Endothelial cell (in vitro differentiated cells): ENCODE measurements at places on chromosomes 11 and 22. TPM values are rescaled to one million over a fixed set of nuclear protein-coding genes. Genes with fewer than 3 reads are reported as not detected.

DNA sequence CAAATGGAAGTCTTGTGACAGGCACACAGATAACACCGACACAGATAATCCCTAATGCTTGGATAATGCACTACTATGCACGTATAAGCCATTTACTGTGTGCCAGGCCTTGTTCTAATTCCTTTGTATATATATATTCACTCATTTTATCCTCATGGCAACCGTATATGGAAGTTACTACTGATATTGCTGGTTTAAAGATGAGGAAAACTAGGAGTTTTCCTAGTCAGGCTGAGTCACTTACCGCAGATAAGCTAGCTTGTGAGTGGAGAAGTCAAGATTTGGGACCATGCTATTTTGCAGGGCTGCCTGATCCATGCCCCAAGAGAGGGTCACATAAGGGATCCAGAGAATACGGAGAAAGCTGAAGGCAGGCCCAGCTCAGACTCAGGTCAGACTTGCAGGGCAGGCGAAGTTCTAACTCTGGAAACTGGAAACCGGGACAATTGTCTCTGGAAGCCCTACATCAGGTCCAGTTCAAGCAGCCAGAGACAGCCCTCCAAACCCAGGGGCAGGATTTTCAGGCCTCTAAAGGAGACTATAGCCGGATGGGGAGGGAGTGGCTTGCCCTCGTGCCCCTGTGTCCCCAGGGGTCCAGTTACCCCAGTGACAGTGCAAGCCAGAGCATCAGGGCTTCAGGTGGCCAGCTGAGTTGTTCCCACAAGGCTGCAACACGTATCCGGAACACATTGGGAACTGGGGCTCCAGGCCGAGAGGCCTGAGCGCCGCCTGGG lies 534.8 kb downstream of the INSC start:
- H3K36me3 ChIP-seq: no peaks in the 10 kb centered on the region
- peaks cover 18% of the 10 kb centered on the region for H3K4me1 ChIP-seq
- peaks cover 2% of the 10 kb centered on the region for H3K27me3 ChIP-seq
- no peak overlapping the region for H3K27ac ChIP-seq
- no peak overlapping the region for H3K4me3 ChIP-seq

DNA sequence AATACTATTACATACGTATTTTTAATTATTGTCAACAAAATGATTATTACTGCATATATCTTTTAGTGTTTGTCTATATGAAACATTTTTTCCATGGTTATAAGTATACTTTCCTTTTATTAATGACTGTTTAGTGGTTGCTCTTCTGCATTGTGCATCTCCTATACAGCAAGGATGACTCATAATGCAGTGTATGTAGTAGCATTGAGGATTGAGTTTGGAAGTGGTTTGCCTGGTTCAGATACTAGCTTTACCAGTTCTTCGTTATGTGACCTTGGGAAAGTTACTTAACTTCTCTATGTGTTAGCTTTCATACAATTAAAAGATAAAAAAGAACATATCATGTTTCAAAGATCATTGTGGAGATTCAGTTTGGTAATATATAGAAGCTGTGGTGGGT lies 44.1 kb downstream of the CHORDC1 start:
- H3K4me1 ChIP-seq: no peaks in the 10 kb centered on the region
- no peaks in the 10 kb centered on the region for H3K27me3 ChIP-seq

Gene WBP2NL
- total RNA-seq: not detected

Gene LMNTD2
- total RNA-seq: 4.2 TPM

DNA sequence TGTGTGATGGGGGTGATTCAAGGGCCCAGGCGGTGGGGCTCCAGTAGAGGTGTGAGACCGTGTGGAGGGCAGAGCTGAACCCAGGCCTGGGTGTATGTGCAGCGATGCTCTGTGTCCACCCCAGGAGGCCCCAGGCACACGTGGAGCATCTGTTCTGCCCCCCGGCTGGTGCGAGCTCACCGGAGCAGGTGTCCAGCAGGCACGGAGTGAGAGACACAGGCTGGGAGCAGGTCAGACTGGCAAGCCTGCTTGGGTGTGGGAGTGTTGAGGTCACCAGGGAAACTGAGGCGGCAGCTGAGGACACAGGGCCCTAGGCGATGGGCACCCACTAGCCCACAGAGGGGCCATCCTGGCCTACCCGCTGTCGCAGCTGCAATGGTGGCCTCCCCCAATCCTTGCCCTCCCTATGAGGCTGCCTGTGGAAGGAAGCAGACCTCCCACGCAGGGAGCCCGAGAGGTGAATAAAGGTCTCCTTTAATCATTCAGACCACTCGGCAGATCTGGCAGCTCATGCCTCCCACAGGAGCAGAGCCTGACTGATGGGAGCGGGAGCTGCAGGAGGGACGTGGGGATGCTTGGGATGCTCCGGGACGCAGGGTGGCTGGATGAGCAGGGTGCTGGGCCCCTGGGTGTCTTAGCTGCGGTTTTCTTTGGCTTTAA lies 1165.1 kb downstream of the BRD1 start:
- H3K4me3 ChIP-seq: no peak overlapping the region
- H3K4me1 ChIP-seq: no peaks in the 10 kb centered on the region
- no peak overlapping the region for H3K27ac ChIP-seq
- peaks cover 5% of the 10 kb centered on the region for H3K27me3 ChIP-seq
- DNase-seq: no peak

- H3K36me3 ChIP-seq: peaks cover 3% of the 10 kb centered on the region
- H3K4me1 ChIP-seq: no peaks in the 10 kb centered on the region
- H3K4me3 ChIP-seq: no peak overlapping the region
Observed at GRCh38 chr11:74474316-74474715, 7.0 kb upstream of the KCNE3 start.

Gene PLAAT5
- total RNA-seq: 3.8 TPM

- H3K27me3 ChIP-seq: peaks cover 5% of the 10 kb centered on the region
- no peak overlapping the region for H3K4me3 ChIP-seq
- no peak for DNase-seq
- no peak overlapping the region for H3K27ac ChIP-seq
- H3K4me1 ChIP-seq: no peaks in the 10 kb centered on the region
Observed at GRCh38 chr11:64661146-64661545, 61.9 kb downstream of the NRXN2 start.

DNA sequence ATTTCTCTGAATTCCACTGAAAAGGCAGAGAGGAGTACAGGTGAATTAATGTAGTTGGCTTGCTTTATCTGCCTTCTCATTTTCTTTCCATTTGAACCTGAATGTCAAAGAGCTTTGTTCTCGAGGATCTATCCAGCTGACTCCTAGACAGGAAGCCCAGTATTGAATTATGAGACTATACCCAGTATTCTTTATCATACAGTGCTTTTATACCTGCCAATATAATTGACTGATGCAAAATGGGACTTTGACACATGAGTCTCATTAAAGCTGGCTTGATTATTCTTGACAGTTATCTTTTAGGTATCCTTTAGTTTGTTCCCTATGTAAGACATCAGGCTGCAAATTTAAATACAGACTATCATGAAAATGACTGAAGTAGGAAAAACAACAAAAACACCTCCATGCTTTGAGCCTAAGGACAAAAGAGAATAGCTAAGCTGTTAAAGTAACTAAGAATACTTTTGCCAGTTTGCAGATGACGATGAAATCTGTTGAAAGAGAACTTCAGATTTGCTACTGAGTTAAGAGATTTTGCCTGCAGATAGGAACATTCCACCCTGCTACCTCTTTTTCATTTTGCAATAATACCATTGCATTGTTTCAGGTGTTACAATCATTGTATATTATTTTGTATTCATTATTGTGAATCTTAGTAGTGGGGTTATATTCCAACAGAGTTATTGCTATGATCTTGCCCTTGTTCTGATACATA lies 117.1 kb downstream of the ENTHD1 start:
- no peak for DNase-seq
- no peak overlapping the region for H3K4me3 ChIP-seq
- H3K27ac ChIP-seq: no peak overlapping the region
- H3K27me3 ChIP-seq: no peaks in the 10 kb centered on the region

Gene ELF5
- total RNA-seq: not detected

Gene OR2AT4
- 0.08 TPM for total RNA-seq

- H3K4me1 ChIP-seq: peaks cover 9% of the 10 kb centered on the region
- H3K36me3 ChIP-seq: no peaks in the 10 kb centered on the region
- H3K27ac ChIP-seq: peak overlapping the region; percentile 11
- H3K4me3 ChIP-seq: peak overlapping the region; percentile 90
Observed at GRCh38 chr11:126304457-126305075, 706 bp downstream of the DCPS start.

GRCh38 chr11:120746836-120747609 lies 235.5 kb downstream of the GRIK4 start:
- H3K4me1 ChIP-seq: no peaks in the 10 kb centered on the region
- no peaks in the 10 kb centered on the region for H3K36me3 ChIP-seq

GRCh38 chr22:36386351-36386899 lies 1.3 kb downstream of the MYH9 start:
- peak overlapping the region; percentile 96 for H3K27ac ChIP-seq
- H3K4me3 ChIP-seq: peak overlapping the region; percentile 98
- no peak for DNase-seq
- peaks cover 13% of the 10 kb centered on the region for H3K27me3 ChIP-seq
- H3K4me1 ChIP-seq: peaks cover 35% of the 10 kb centered on the region
- H3K36me3 ChIP-seq: peaks cover 18% of the 10 kb centered on the region

Gene HIRA
- total RNA-seq: 36.0 TPM

Gene OR51T1
- total RNA-seq: not detected

- peaks cover 7% of the 10 kb centered on the region for H3K4me1 ChIP-seq
- no peak overlapping the region for H3K4me3 ChIP-seq
- no peaks in the 10 kb centered on the region for H3K27me3 ChIP-seq
Observed at GRCh38 chr11:65471447-65471891, 27.4 kb upstream of the MALAT1 start.

DNA sequence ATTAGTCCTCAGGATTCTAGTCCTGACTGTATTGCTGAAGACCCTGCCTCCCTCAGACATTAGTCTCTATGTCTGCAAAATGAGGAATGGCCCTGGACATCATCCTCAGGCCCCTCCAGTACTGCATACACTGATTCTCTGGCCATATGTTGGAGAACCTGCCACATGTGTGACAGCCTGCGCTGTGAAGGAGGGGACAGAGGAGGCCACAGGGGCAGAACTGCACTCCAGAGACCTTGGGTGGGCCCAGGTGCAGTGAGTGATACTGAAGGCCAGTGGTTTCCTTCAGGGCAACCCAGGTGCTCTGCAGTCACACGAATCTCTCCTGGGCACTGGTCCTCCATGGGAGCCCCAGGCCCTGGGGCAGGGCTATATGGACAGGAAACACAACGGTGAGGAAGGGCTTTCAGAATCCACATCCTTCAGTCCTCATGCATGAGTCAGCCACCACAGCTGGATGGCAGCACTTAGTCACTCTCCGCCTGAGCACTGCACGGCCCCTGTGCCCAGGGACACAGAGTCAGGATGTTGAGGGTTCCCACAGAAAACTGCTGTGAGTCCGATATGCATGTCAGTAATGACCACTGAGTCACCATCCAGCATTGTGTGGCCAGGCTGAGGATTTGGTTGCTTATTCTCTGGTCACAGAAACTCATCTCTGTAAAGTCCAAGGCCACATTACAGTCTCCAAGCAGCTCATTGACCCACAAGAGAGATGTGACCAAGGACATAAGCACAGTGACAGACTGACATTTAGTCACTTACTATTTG lies 39.7 kb downstream of the ME3 start:
- no peak overlapping the region for H3K27ac ChIP-seq
- no peak overlapping the region for H3K4me3 ChIP-seq
- peak; percentile 33 for DNase-seq
- peaks cover 3% of the 10 kb centered on the region for H3K27me3 ChIP-seq
- H3K4me1 ChIP-seq: no peaks in the 10 kb centered on the region
- H3K36me3 ChIP-seq: no peaks in the 10 kb centered on the region

Gene SOX10
- total RNA-seq: 0.08 TPM

- no peaks in the 10 kb centered on the region for H3K36me3 ChIP-seq
- H3K27me3 ChIP-seq: peaks cover 2% of the 10 kb centered on the region
- no peak for DNase-seq
- H3K4me1 ChIP-seq: no peaks in the 10 kb centered on the region
- no peak overlapping the region for H3K27ac ChIP-seq
Observed at GRCh38 chr11:19160847-19161246, 40.9 kb downstream of the CSRP3 start.

DNA sequence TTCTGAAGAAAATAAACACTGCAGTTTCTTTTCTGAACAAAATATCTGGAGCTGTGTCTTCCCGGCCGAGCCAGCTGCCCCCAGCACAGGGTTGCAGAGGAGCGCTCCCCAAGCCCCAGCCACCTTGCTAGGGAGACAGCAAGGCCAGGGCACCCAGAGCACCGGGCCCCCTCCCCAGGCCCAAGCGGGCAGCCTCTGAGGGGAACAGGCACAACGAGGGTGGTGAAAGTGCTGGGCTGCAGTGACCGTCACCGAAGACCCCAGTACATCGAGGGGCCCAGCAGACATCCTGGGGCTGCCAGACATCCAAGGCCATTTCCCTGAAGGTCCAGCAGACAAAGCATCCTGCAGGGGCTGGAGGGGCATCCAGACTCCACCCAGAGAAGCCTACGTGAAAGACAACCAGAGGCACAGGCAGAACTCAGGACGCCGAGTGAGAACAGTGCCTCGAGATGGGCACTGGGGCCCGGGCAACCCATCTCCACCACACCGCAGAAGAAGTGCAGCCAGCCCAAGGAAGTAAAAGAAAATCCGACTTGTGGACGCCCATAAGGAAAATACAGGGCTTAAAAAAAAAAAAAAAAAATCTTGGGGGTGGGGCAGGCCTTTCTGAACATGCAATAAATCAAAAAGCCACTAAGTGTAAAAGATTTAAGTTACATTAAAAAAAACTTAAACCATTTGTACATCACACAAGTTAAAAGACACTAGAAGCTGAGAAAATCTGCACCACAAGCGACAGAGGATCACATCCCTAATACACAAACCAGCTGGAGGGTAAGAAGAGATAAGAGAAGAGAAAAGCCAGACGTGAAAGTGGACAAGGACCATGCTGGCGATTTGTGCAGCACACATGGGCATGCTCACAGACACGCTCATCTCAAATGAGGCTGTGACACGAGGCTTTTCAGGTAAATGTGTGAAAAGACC lies 36.0 kb upstream of the COMT start:
- H3K4me1 ChIP-seq: no peaks in the 10 kb centered on the region
- H3K36me3 ChIP-seq: peaks cover 26% of the 10 kb centered on the region
- H3K27ac ChIP-seq: no peak overlapping the region
- peaks cover 6% of the 10 kb centered on the region for H3K27me3 ChIP-seq
- DNase-seq: no peak

Gene SLC25A18
- 2.2 TPM for total RNA-seq

DNA sequence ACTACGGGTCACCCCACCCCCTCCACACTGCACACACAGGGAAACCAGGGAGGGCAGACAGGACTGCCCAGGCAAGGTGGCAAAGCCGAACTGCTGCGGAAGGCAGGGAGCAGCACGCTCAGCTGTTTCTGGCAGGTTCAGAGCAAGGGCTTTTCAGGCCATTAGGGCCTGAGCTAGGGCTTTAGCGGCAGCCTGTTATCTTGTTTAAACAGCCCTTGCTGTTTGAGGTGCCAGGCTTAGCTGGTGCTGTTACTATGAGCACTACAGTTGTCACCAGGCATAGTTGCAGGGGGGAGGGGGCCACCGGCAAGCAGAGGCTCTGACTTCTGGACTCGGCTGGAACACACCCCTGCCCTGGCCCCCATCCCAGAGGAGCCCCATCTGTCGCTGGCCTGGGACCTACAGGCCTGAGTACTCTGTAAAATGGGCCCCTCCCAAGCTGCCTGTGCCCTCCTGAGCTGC lies 34.9 kb downstream of the RSPH14 start:
- H3K36me3 ChIP-seq: no peaks in the 10 kb centered on the region
- no peaks in the 10 kb centered on the region for H3K4me1 ChIP-seq
- H3K4me3 ChIP-seq: no peak overlapping the region
- no peak overlapping the region for H3K27ac ChIP-seq
